ENCODE measurements at places on chromosomes 13 and 19.

DNA sequence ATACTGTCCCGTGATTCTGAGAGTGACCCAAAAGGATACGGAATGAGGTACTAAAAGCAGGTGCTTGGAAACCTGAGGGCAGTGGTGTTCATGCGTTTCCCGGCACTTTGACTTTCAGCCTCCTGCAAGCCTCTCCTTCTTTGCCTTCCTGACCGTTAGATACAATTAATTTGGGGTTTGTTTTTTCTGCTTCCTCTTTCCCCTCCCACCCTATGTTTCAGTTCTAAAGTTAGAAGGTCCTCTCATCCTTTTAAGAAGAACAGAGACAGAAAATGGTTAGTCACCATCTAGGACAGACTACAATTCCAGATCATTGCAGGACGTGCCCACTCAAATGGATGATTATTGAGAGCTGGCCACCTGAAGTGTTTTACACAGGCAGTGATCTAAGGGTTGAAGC, 1.8 kb upstream of the LILRB4 start:
- DNase-seq, result no peak

DNA sequence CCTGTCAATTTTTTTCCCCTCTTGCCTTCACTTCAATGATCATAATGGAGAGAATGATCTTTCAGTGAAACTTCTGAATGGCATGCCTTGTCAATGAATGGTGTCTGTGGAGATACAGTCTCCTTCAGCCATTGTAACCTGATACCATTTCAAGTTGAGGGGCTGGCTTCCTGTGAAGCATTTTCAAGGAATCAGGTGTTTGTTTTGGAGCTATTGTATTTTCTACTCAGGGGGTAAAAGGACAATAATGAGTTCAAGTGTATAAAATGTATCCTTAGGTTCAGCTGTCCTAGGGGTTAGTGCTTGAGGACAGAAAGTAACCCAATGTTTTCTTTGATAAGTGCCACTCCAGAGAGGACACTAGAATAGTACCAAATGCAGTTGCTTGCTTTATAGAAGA, 23.8 kb upstream of the CBY2 start:
- DNase-seq, result no peak

- DNase-seq, result no peak
Measured at GRCh38 chr13:46905249-46905648, 8.4 kb upstream of the HTR2A start.

GRCh38 chr19:47247308-47247990, 8.9 kb upstream of the CCDC9 start:
- peak; percentile 75 for DNase-seq

- peak; percentile 24 for DNase-seq
Measured at GRCh38 chr13:50636007-50636704, 207.3 kb downstream of the DLEU7 start.

DNA sequence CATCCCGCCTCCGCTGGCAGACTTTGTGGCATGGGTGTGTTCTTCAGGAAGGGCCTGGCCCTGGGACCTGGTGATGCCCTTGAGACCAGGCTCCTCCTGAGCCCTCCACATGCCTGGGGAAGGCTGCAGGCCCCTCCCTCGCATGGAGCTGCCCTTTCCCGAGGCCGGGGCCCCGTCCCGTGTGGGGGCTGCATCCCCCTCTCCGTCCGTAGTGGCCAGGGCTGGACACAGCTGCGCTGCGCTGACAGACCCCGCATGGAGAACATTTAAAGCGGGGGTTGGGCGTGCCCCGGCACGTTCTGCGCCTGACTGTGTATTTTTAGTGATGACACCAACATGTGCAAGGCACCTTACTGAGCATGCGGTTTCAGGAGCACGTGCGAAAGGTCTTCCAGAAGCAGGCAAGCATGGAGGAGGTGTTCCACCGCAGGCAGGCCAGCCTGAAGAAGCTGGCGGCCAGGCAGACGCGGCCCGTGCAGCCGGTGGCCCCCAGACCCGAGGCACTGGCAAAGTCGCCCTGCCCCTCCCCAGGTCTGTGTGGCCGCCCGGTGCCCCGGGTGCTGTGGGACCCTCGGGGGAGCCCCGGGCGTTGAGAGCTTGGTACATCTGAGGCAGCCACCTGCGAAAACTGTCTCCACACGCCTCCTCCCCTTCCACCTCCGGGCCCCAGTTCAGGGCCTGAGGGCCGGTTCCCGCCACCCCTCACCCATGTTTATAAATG, 28.8 kb upstream of the F7 start:
- DNase-seq, result no peak

- DNase-seq, result no peak
Measured at GRCh38 chr19:6241680-6242377, 37.9 kb downstream of the MLLT1 start.

- no peak for DNase-seq
Measured at GRCh38 chr13:51192348-51192747, 29.9 kb upstream of the FAM124A start.

DNA sequence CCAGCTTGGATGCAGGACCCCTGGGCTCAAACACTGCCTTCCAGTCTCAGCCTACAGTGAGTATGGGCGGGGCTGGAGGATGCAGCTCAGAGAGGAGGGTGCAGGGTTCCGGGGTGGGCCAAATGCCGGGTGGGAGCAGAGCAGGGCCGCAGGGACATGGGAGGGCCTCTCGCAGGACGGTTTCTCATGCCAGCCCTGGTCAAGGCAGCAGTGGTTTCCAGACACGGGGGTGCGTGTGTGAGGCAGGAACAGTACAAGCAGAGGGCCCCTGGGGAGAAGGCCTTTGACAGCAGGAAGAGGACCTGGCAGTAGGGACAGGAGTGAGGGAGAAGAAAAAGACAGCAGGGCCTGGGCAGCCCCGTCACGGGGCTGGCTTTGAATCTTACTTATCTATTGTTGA, 34.1 kb downstream of the CRTC1 start:
- no peak for DNase-seq

DNA sequence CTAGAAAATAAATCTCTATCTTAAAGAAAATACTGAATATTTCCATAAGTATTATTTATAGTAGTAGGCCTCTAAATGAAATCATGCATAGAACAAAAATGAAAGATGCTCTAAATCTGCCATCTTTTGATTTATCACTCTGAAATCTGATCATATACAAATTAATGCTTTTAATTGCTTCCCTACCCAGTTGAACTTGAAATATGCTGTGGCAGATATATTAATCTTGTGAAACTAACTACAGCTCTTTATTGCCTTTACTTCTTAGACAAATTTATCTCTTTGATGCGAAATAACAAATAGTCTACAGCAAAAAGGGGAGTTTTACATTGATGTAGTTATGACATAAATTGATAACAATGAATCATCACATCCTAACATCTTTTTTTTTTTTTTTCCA, 510.7 kb upstream of the SLITRK6 start:
- no peak for DNase-seq

DNA sequence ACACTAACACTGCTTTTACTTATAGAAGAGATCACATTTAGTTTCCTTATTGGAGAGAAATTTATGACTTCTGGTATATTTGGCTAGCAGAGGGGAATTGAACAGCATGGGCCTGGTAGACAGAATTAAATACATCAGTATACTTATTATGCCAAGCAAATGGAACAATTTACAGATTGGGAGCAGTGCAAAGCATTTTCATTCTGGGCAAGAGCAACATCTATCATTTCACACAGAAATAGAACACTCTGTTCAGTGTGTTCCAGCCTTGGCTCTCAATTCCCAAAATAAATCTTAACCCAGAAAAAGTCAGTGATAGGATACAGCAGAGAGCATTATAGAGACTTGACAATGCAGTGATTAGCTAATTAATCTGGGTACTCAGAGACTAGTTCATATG, 604.0 kb upstream of the SLITRK6 start:
- no peak for DNase-seq

- no peak for DNase-seq
Measured at GRCh38 chr19:14381689-14382474, 638 bp downstream of the ADGRE5 start.

DNA sequence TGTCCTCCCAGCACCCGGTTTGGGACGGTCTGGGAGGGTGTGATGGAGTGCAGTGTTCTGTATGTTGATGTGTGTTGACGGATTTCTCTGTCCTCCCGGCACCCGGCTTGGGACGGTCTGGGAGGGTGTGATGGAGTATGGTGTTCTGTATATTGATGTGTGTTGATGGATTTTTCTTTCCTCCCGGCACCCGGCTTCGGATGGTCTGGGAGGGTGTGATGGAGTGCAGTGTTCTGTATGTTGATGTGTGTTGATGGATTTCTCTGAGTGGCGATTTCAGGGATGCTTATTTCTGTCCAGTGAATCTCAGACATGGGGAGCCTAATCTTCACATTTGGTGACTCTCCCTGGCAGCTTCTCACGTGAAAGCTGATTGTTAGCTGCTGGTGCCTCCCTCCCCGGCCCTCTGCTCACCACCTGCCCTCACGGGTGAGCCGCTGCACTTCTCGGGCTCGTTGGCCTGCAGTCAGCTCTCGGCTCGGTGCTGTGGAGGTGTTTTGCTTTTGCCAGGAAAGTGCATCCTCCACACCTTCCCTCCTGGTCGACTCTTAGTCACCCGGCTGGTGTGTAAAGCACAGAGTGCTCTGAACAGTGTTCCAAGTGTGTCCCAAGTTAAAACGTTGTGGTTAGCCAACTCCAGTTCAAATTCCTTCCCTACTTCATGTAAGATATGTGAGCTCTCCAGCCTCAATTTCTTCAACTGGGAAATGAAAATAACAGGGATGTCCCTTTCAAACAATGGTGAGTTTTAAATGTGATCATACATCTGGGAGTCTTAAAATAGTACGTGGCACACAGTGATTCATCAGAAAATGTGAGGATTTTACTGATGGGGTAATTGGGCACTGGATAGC, 54.6 kb downstream of the ATP11A start:
- no peak for DNase-seq

DNA sequence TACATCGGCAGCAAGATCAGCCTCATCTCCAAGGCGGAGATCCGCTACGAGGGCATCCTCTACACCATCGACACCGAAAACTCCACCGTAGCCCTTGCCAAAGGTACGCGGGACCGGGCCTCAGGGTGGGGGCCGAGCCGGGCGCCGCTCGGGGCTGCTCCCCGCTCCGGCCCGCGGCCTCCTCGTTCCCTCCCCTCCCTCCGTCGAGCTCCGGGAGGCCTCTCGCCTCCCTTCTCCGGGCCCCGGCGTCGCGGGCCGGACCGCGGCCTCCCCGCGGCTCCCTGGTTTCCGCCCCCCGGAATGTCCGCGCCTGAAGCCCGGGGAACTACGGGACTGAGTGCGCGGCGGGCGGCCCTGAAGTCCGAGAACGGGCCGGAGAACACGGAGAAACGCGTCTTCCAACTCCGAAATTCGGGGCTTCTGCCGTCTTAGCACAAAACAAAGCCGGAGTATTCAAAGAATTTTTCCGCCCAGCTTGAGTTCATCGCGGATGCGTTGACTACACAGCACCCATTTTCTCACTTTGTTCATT, 423 bp downstream of the LSM14A start:
- no peak for DNase-seq

DNA sequence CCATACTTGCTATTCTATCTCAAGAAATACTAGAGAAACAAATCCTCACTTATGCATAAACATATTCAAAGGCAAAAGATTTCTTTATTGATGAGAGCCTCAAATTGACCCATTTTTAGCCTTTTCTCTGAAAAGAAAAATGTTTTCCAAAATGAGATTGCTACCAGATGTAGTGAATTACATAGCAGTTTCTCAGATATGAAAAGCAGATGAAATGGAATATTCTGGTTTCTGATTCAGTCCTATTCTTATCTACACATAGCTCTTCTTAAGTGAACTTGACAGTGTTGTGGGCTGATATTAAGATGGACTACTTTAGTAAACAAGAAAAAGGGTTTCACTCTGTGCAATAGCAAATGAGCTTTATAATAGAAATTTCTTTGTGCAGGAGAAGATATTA, 183.5 kb downstream of the DNAJC15 start:
- DNase-seq, result no peak

DNA sequence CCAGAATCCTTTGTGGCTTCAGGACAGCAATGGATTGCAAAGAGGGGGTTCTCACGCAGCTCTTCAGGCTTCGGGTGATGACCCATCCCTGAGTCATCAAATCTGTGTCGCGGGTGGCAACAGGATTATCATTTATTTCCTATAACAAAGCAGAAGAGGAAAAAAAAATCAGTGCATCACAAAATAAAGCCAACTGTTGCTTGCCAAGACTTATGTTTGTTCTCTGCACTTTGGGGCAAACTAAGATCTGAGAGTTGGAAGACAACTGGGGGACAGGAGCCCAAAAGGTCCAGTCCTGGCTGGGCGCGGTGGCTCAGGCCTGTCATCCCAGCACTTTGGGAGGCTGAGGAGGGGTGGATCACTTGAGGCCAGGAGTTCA, 6.4 kb downstream of the GNA15 start:
- no peak for DNase-seq

DNA sequence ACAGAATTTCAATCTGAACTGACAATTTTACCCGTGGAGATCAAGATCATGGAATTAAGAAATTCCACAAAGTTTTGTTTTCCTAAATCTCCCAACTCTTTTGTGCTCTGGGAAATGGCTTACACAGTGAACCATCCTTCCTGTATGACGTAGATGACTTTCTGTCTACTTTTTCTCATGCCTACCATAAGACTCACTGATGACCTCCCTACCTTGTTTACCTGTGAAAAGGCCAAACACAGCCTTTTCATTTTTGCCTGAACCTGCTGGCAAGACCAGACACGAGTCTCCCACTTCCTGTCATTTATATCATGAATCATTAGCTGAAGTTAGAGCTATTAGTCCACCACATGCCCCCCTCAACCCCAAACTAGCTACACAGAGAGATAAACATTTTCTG, 4.6 kb upstream of the KBTBD6 start:
- DNase-seq, result no peak

DNA sequence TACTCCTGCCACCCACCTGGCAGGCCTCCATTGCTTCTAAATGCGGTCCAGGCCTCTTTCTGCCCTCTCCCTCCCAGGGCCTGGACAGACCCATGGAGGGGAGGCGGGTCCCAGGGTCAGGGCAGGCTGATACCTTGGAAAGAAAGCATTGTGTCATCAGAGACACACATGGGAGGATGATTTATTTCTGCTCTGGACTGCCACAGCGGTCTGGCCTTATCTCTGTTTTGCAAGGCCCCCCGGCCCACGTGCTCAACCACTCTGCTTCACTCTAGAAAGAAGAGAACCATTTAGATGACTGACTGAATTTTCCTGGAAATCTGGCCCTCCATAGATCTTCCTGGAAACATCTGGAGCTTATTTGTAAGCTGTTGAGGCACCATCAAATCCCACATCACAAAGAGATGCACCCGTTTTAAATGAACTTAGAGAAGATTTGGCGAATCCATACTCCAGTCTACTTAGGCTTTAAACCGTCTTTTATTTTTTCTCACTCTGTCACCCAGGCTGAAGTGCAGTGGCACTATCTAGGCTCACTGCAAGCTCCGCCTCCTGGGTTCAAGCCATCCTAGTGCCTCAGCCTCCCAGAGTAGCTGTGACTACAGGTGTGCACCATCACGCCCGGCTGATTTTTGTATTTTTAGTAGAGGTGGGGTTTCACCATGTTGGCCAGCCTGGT, 48.3 kb upstream of the URI1 start:
- no peak for DNase-seq
